ENCODE measurements at places on chromosomes 16 and 17.

DNA sequence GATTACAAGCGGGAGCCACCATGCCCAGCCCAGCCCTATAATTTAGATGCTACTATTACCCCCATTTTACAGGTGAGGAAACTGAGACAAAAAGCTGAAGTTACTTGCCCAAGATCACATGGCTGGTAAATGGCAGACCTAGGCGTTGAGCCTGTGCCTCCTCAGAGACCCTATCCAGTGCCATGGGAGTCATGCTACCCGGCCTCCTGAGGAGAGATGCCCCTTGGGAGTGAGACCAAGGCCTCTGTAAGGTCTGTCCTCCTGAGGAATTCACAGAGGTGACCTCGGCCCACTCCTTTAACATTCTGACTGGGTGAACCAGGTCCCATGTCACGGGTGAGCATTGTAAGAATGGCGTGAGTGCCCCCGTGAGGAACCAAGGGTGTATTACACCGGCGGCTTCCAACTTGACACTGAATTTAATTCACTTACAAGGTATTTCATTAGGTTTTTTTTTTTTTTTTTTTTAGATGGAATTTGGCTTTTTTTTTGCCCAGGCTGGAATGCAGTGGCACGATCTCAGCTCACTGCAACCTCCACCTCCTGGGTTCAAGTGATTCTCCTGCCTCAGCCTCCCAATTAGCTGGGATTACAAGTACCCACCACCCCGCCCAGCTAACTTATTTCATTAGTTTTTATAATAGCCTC lies 95.7 kb downstream of the ABCC6 start:
- peak; percentile 35 for DNase-seq

- DNase-seq, result no peak
Measured at GRCh38 chr16:16033208-16033717, 83.8 kb downstream of the ABCC1 start.

GRCh38 chr16:48430890-48431289 lies 45.7 kb upstream of the SIAH1 start:
- DNase-seq, result no peak

GRCh38 chr16:68665501-68665900 lies 20.4 kb downstream of the CDH3 start:
- no peak for DNase-seq

GRCh38 chr16:84109598-84110335 lies 7.0 kb downstream of the MBTPS1 start:
- DNase-seq, result no peak

Data from fibroblast of skin of left quadriceps (primary cell).